ENCODE measurements at places on chromosomes 16 and 17. TPM values are rescaled to one million over a fixed set of nuclear protein-coding genes. Genes with fewer than 3 reads are reported as not detected.

The OR1F1 gene
- not detected for total RNA-seq

The PHKB gene
- total RNA-seq, result 100 TPM

The HCRT gene
- total RNA-seq, result not detected

The GINS2 gene
- 2.9 TPM for total RNA-seq

The ASPHD1 gene
- total RNA-seq, result 0.51 TPM

The PROCA1 gene
- 4.4 TPM for total RNA-seq

The DNAH2 gene
- total RNA-seq, result 0.32 TPM

The CCDC102A gene
- total RNA-seq, result 14.0 TPM

The NUDT21 gene
- total RNA-seq, result 89.2 TPM

The RAMP2 gene
- 29.3 TPM for total RNA-seq

The OR4D1 gene
- 0.17 TPM for total RNA-seq

The TEKT1 gene
- not detected for total RNA-seq

The USH1G gene
- total RNA-seq, result not detected

The ITGA2B gene
- total RNA-seq, result 22.6 TPM

The KRTAP4-3 gene
- not detected for total RNA-seq

The PPP1R27 gene
- total RNA-seq, result not detected

The KIF2B gene
- not detected for total RNA-seq

The RPGRIP1L gene
- 4.4 TPM for total RNA-seq

The SDK2 gene
- 10.8 TPM for total RNA-seq

The ZNF385C gene
- total RNA-seq, result 0.44 TPM

The ADCY7 gene
- total RNA-seq, result 68.6 TPM

The CPPED1 gene
- 38.0 TPM for total RNA-seq

The TERB1 gene
- total RNA-seq, result not detected

The MFAP4 gene
- total RNA-seq, result 10.1 TPM

Data from spleen (tissue), 13 donors.